Psoas muscle (tissue), 8 donors: ENCODE measurements at places on chromosomes 13 and 19. TPM values are rescaled to one million over a fixed set of nuclear protein-coding genes. Genes with fewer than 3 reads are reported as not detected.
A peak's percentile ranks its signal among the peaks of the same experiment; 100 is the strongest.

DNA sequence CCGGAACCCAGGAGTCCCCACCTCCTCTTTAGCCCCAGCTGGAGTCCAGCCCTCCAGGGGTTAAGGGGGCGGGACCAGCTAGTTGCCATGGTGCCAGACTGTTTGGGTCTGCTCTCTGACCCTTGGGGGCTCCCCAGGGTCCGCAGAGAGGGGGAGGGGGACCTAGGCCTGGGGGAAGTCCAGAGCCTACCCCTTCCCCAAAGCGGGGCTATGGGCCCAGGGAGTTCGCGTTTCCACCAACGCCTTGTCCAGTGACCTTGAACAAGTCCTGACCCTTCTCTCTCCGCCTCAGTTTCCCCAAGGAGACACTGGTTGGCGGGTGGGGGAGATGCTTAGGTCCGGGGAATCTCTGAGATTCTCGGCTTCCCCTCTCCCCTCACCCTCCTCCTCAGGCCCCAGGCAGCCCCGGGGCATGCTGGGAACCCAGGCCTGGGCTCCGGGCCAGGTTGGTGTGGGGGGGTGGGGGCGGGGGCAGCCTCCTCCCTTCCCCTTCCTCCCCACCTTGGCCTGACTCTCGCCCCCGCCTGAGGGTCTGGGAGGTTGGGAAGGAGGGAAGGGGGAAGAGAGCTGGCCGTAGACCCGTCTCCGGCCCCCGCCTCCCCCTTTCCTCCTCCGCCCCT is 2.6 kb upstream of the SPACA6 start:
- peak overlapping the region; percentile 86 for H3K4me3 ChIP-seq
- DNase-seq: peak; percentile 80
- no peaks in the 10 kb centered on the region for H3K36me3 ChIP-seq
- H3K4me1 ChIP-seq: peaks cover 8% of the 10 kb centered on the region
- no peaks in the 10 kb centered on the region for H3K27me3 ChIP-seq

- no peak overlapping the region for H3K4me3 ChIP-seq
- no peaks in the 10 kb centered on the region for H3K4me1 ChIP-seq
- H3K36me3 ChIP-seq: no peaks in the 10 kb centered on the region
- DNase-seq: no peak
- no peaks in the 10 kb centered on the region for H3K27me3 ChIP-seq
These were observed 121.2 kb downstream of the PCCA start for GRCh38 chr13:100209857-100210825.

- DNase-seq: no peak
- no peaks in the 10 kb centered on the region for H3K36me3 ChIP-seq
These were observed 904.5 kb downstream of the SLITRK6 start for GRCh38 chr13:84894749-84895148.

- H3K36me3 ChIP-seq: no peaks in the 10 kb centered on the region
- DNase-seq: no peak
- no peak overlapping the region for H3K4me3 ChIP-seq
- H3K4me1 ChIP-seq: peaks cover 8% of the 10 kb centered on the region
These were observed 18.4 kb downstream of the CYTH2 start for GRCh38 chr19:48487544-48487943.

GRCh38 chr13:99265821-99266426 is 7.7 kb upstream of the GPR18 start:
- no peak for DNase-seq
- H3K36me3 ChIP-seq: no peaks in the 10 kb centered on the region
- no peak overlapping the region for H3K4me3 ChIP-seq
- no peak overlapping the region for H3K27ac ChIP-seq

- no peaks in the 10 kb centered on the region for H3K4me1 ChIP-seq
- DNase-seq: no peak
- no peaks in the 10 kb centered on the region for H3K36me3 ChIP-seq
These were observed 223.1 kb downstream of the MZT1 start for GRCh38 chr13:72504131-72504841.

GRCh38 chr13:66886264-66886663 is 343.9 kb downstream of the PCDH9 start:
- DNase-seq: no peak
- no peaks in the 10 kb centered on the region for H3K4me1 ChIP-seq
- no peaks in the 10 kb centered on the region for H3K27me3 ChIP-seq
- no peaks in the 10 kb centered on the region for H3K36me3 ChIP-seq
- H3K27ac ChIP-seq: no peak overlapping the region

DNA sequence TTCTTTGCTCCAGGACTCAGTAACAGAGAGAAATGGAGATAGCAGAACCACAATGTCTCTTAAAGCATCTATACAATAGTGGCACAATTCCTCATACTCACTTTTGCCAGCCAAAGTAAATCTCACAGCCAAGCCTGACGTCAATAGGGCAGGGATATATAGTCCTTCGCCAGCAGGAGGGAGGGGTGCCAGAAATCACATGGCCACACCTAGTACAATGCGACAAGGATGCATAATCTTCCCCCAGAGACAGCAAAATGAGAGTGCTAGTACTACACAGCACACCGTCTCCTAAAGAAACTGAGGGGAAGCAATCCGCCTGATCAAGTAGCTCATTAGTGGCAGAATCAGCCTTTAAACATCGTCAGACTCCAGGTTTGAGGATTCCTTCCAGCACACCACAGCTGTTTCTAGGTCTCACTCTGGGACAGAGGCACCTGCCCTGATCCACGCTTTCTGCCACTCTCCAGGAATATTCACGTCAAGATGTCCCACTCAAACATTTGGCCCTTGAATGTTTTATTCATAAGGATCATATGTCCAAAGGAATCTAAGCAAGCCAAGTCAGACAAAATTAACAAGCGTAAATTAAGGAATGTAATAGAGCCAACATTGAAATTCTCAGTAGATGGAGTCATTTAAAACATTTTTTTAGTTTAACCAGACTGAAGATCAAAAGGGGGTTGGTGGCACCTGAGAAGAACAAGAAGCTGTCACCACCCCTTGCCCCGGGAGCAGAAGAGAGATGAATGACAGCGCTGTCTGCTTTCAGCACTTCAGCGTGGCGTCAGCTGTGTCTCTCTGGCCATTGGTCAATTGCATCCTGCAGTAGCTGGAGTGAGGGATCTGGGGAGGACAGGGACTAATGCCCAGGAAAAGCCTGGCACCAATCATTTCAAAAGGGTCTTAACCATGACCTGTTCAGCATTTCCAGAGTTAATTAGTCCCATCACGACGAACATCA is 63.5 kb upstream of the SERP2 start:
- peak overlapping the region; percentile 40 for H3K4me3 ChIP-seq
- peak overlapping the region; percentile 87 for H3K27ac ChIP-seq
- no peaks in the 10 kb centered on the region for H3K36me3 ChIP-seq

The KLK4 gene
- not detected for total RNA-seq

The LGALS7B gene
- not detected for total RNA-seq

The ASF1B gene
- total RNA-seq: not detected

The LYPD5 gene
- 0.58 TPM for total RNA-seq

The PSG4 gene
- not detected for total RNA-seq
